Fibroblast of skin of abdomen (primary cell): ENCODE measurements at places on chromosomes 7 and 10.

DNA sequence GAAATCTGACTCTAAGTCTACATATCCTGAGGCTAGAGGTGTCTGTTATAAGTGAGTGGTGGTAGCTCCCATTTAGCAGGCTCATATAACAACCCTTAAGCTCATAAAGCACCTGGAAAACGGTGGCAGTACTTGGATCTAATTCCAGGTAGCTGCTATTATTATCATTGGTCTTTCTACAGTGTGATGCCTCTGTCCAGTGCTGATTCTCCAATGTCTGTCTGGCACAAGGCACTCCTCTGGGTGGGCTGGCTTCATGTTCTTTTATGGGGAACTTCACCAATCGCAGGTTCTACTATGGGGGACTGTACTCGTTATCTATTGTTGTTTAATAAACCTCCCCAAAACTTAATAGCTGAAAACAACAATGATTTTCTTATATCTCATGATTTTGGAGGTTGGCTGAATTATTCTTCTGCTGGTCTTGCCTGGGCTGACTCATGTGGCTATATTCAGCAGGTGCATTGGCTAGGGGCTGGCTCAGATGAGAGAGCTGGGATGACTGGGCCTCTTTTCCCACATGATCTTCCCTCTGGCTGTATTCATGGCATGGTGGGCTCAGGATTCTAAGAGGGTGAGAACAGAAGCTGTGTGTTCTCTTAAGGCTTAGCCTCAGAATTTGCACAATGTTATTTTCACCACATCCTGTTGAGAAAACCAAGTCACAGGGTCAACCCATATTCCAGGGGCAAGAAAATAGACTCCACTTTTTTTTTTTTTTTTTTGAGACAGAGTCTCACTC, 93.0 kb upstream of the PCGF5 start:
- DNase-seq: no peak

- no peak for DNase-seq
These were observed 112.8 kb downstream of the APBB1IP start for GRCh38 chr10:26550774-26551526.

DNA sequence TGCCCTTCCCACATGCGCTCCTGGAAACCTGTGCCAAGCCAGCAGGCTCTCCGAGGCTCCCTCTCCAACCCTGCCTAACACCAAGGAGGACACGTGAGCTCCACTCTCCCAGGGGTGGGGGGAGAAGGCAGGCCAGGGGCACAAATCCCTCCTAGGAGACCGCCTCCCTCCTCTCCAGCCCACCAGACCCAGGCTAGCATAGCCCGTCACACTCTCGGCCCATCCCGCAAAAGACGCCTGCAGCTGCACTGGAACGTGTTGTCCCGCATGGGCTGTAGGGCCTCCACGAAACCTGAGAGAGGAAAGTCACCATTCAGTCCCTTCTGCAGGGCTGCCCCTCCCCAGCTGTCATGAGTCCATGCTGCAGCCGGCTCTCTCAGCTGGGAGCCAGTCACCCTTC, 126.3 kb downstream of the MAD1L1 start:
- DNase-seq: no peak

- DNase-seq: peak; percentile 24
These were observed 29.7 kb downstream of the IMMP2L start for GRCh38 chr7:111532625-111533024.

DNA sequence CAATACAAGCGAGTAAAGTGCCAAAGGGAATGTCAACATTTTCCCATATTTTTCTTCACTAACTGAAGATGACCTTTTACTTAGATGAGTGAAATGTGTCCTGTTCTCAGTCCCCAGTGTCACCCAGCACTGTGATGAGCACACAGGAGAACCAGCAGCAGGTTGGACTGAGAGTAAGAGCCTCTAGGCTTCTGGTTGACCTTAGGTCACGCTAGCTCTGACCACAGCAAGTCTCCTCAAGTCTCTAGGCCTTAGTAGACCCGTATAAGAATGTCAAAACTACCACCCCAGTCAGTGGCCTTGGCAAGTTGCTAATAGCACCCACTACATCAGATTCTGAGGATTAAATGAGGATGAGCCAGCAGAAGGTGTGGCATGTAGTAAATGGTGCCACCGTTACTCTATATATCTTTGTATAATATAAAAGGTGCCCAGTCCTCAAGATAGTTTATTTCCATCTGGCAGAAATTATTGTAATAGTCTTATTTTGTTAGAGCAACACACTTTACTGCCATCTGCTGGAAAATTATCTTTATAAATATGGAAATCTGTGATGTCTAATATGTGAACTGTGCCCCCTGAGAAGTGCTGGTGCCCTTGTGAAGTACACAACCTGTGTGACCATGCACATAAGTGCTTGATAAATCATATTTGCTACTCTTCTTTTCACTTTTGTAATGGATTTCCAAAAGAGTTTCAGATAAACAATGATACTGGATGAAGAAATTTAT, 75.7 kb downstream of the SPAG6 start:
- no peak for DNase-seq
